CD8-positive, alpha-beta memory T cell (primary cell): ENCODE measurements at places on chromosomes 12 and 14.
A peak's percentile ranks its signal among the peaks of the same experiment; 100 is the strongest.

- no peak overlapping the region for H3K4me3 ChIP-seq
- H3K27me3 ChIP-seq: no peaks in the 10 kb centered on the region
- no peak overlapping the region for H3K27ac ChIP-seq
- no peak for DNase-seq
- H3K36me3 ChIP-seq: peaks cover 24% of the 10 kb centered on the region
- peaks cover 17% of the 10 kb centered on the region for H3K4me1 ChIP-seq
Observed at GRCh38 chr12:132067182-132067581, 76.9 kb downstream of the DDX51 start.

DNA sequence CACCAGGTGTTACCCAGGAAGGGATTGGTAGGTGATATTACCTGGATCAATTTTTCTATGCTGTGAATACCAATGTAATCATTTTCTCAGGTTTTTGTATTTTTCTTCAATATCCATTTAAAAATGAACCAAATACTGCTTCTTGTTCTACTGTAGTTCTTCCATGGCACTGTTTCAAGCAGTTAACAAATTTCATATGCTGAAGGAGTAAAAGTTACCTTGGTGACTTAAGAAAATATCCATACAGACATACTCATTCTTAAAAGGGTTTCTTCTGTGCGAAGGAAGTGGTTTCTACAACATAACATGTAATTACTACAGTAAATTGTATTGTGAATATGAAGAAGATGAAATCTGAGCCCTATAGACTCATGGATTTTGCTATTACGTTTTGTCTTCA is 222.5 kb downstream of the TMEM117 start:
- no peak overlapping the region for H3K4me3 ChIP-seq
- no peak overlapping the region for H3K27ac ChIP-seq
- H3K36me3 ChIP-seq: no peaks in the 10 kb centered on the region
- H3K4me1 ChIP-seq: no peaks in the 10 kb centered on the region

GRCh38 chr12:6914947-6915788 is 788 bp downstream of the ENO2 start:
- H3K27ac ChIP-seq: peak overlapping the region; percentile 66
- H3K36me3 ChIP-seq: peaks cover 6% of the 10 kb centered on the region
- peaks cover 21% of the 10 kb centered on the region for H3K4me1 ChIP-seq
- H3K27me3 ChIP-seq: no peaks in the 10 kb centered on the region

DNA sequence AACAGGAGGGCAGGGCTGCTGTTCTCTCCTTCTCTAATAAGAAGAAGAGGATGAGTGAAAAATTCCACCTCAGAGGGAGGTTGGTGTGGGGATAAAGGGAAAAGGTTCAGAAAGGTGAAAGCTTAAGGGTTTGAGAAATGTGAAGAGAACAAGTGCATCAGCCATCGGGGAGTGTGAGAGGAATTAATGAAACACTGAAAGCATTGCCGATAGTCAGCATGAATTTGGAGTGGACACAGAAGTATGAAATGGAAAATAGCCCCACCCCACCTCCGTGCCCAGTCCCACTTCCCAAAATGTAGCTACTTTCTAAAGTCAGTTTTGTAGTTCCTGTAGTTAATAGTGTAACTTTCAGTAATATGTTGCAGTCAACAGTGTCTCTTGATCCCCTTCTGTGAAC is 33.4 kb downstream of the DIP2B start:
- no peak for DNase-seq
- H3K36me3 ChIP-seq: peaks cover 3% of the 10 kb centered on the region
- no peak overlapping the region for H3K4me3 ChIP-seq
- H3K4me1 ChIP-seq: peaks cover 17% of the 10 kb centered on the region
- no peak overlapping the region for H3K27ac ChIP-seq
- no peaks in the 10 kb centered on the region for H3K27me3 ChIP-seq
